Muscle of arm (tissue), 14 donors: ENCODE measurements at places on chromosomes 16 and 17. TPM values are rescaled to one million over a fixed set of nuclear protein-coding genes. Genes with fewer than 3 reads are reported as not detected.
A peak's percentile ranks its signal among the peaks of the same experiment; 100 is the strongest.

GRCh38 chr16:69924777-69925191 is 26.4 kb upstream of the CLEC18A start:
- peak; percentile 74 for DNase-seq

KCNJ12 gene
- 9.5 TPM for polyA plus RNA-seq

CARHSP1 gene
- 90.7 TPM for polyA plus RNA-seq

GRCh38 chr16:67243481-67243880 is 3.8 kb downstream of the FHOD1 start:
- DNase-seq: no peak

DNA sequence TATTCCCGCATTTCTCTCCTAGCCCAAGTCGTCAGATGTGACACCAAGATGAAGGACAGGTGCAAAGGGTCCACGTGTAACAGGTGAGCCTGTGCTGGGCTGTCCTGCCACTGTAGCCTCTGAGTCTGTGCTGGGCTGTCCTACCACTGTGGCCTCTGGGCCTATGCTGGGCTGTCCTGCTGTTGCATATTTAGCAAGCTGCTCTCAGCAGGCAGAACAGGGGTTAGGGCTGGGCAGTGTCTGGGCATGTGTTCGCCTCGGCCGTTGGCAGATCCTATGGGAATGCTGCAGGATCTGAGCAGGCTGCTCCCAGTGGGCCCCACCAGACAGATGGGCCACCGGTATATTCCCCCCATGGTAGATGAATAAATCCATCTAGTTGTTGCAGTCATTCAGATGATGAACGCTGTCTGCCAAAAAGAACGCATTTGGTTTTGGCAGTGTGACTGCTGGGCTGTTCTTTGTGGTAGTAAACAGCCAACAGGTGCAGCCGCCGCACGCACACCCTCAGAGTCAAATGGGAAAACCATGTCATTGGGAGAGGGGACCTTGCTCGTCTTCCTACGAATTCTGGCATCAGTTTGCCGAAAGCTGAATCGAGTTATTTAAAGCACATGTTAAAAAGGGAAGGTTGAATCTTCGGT is 49.2 kb downstream of the CRISPLD2 start:
- DNase-seq: no peak

DNA sequence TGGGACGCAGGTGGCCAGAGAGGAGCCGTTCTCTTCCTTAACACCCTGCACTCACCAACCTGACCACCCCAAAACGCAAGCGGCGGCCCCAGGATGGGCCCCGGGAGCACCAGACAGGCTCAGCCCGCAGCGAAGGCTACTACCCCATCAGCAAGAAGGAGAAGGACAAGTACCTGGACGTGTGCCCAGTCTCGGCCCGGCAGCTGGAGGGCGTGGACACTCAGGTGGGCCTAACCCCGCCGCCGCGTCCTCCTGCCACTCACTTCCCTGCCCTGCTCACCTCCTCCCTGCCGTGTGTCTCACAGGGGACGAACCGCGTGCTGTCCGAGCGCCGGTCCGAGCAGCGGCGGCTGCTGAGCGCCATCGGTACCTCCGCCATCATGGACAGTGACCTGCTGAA is 4.6 kb upstream of the HSD3B7 start:
- DNase-seq: no peak

- DNase-seq: no peak
Measured at GRCh38 chr17:73747221-73748002, 103.2 kb upstream of the SDK2 start.

DNA sequence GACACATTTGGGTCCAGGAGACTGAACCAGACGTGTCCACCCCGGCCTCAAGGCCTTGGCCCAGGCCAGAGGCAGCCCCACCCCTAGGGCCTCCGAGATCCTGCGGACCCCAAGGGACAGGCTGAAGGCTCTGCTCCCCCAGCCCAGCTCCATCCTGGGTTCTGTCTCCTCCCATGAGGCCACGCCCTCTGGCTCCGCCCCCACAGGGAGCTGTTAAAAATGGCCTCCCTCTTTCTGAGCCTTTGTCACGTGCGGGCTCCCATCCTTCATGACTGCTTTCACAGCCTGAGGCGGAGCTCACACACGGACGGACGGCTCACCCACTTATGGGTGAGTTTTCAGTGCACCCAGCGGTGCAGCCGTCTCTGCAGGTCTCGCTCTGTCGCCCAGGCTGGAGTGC is 6.5 kb upstream of the CACNA1H start:
- DNase-seq: no peak

DNA sequence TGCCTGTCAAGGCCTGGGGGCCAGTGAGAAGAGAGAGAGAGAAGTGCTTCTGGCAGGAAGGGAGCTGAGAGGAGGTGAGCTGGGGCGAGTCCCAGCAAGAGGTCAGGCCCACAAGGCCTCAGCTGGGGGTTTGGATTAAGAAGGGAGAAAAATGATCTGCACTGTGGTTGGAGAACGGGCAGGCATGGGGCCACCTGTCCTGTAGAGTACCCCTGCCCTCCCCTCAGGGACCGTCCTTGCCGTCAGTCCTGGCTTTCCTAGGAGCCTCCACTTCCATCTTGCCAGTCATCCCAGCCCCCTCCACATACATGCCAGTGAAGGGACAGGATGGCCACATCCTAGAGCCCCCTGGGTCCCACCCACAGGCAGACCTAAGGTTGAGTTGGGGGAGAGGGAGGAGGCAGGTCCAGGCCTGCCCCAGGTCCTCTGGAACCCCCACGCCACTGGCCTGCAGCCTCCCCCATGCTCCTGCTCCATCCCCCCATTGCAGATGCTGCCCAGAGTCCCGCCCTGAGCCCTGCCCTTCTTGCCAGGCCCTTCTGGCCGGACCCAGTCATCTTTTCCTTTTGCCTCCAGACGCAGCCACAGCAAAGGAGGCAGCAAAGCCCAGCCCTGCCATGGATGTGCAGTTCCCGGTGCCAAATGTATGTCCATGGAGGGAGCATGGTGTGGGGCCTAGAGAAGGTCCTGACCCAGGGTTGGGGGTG is 18.9 kb downstream of the KATNB1 start:
- no peak for DNase-seq

- no peak for DNase-seq
Measured at GRCh38 chr16:87028481-87029320, 288.5 kb downstream of the C16orf95 start.

DNA sequence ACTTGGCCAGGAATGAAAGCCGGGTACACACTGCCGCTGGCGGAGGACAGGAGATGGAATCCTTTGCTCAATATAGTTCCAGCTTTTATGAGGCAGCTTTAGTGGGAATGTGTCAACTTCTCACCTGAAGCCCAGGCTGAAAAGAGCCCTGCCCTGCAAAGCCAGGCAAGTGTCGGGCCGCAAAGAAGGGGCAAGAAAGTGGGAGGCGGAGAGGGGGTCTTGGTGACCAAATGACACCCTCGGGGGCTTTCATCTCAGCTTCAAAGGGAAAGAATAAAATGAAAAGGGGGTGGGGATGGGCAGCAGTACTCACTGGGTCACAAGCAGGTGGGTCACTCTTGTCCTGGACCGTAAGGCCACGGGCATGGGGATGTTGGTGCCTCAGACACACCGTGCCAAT is 62.9 kb downstream of the C16orf95 start:
- no peak for DNase-seq

GRCh38 chr16:19127205-19127604 is 13.4 kb downstream of the ITPRIPL2 start:
- DNase-seq: no peak

DNA sequence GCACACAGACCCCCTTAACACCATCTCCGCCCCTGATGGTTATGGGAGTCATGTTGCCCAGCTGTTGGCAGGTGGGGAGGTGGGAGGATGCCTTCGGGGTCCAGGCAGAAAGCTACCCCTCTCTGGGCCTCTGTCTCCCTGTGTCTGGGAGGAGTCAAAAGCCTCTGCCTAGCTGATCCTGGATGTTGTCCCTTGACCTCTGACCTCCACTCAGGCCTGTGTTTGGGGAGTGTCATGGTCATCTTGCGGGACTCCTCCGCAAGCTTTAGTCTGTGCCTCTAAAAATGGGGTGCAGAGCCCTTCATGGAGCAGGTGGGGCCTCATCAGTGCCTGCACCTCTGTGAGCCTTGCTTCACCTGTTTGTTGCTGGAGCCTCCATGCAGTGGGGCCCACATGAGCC is 3.8 kb downstream of the LLGL1 start:
- no peak for DNase-seq

DNA sequence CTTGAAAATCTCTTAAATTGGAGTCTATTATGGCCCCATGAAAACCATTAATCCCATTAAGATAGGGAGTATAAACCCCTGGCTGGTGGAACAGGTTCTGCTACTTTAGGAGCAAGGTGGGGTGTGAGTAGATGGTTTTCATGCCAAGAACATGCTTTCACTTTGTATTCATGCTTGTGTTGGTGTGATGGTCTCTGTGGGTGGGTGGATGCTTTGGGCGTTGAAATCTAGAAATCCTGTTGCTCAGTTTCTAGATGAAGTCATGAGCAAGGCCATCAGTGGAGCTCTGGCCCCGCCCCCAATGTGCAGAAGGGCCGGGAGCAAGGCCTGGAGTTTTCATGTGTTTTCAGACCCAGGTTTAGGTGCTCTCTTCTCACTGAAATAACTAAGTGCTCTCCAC is 20.1 kb downstream of the PLD6 start:
- DNase-seq: no peak

TNFRSF13B gene
- not detected for polyA plus RNA-seq

ADAMTS18 gene
- 0.63 TPM for polyA plus RNA-seq

MYH2 gene
- polyA plus RNA-seq: 10.2 TPM

DNA sequence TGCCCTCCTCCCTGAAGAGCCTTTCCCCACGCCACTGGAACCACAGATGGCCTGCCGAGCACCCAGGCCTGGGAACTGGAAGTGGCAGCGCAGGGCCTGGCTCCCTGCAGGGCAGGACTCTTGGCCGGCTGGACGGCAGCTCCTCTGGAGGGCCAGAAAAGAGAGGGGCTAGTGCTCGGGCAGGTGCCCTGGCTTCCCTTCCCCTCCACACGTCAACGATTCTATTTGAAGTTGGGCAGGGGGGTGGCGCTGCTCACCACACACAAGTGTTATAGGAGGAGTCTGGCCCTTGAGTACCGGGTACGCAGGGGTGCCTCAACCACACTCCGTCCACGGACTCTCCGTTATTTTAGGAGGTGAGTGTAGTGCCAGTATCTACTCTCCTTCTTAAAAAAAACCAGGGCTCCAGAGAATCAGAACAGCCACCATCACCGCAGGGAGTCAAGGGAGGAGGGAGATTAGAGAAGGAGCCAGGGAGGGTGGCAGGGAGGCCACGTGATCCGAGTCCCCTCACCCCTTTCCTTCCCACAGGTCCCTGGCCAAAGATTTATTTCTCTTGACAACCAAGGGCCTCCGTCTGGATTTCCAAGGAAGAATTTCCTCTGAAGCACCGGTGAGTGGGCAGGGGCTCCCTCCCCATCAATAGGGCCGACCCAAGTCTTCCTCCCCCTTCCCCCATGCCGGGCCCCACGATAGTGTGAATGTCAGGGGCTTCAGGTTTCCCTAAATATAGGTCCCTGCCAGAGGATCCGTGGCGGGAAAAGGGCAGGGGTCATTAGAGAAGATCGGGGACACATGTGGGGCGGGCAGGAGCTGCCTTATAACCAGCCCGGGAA is 1.4 kb upstream of the ALDOA start:
- peak; percentile 59 for DNase-seq

GRCh38 chr16:1164382-1164781 is 11.5 kb downstream of the CACNA1H start:
- DNase-seq: no peak

GRCh38 chr17:45704251-45704650 is 79.9 kb upstream of the CRHR1 start:
- DNase-seq: no peak

- DNase-seq: no peak
Measured at GRCh38 chr16:50311134-50311528, 44.8 kb downstream of the ADCY7 start.

HOXB8 gene
- 0.07 TPM for polyA plus RNA-seq

DNA sequence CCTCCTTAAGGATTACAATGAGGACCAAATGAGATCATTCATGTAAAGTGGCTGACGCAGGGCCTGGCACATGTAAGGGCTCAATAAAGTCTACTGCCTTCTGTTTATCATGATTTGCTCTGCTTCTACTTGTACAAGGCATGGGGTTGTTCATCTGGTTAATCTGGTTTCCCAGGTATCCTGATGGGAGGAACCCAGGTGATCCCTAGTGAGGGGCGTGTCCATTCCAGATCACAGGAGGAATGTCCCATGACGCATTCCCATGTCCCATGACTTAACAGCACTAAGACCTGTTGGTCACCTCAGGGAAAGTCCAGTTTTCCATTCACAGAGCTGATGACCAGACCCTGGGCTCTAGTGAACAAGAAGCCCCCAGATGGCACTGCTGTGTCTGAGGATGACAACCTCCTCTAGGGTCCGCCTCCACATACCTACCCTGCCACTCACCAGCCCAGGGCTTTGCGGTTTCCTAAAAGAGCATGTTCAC is 11.5 kb upstream of the TPPP3 start:
- no peak for DNase-seq

DNA sequence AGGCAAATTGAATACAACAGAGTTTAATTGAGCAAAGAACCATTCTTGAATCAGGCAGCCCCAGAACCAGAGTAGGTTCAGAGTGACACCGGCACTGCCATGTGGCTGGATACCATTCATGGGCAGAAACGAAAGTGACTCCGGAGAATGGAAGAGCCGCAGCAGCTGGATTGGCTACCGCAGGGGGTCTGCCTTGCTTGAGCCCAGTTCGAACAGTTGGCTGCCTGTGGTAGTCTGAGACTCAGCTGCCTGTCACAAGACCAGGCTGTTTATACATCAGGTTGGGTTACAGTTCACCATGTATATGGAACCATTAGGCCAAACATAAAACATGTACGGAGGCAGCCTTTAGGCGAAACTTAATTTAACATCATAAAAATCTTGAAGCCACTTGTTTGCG is 205.2 kb upstream of the CHMP6 start:
- DNase-seq: no peak

DNA sequence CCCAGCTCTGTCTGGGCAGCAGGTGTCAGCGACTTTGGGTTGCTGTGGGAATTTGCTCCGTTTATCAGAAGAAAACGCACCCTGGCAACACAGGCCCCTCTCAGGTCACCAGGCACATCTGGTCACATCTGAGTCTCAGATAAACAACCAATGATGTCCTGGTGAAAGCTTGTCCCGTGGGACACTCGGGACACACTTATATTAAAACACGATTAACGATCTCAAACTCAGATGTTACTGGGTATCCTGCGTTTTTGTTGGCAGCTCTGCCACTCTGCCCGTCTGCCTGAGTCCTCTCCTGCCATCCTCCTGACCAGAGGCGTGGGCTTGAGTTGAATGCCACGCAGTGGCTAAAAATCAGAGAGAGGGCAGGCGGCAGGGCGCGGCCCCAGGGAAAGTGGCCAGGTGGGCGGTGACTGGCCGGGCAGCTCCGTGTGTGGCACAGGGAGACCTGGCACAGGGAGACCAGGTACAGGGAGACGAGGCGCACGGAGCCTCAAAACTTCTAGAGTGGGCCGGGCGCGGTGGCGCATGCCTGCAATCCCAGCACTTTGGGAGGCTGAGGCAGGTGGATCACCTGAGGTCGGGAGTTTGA is 2.1 kb downstream of the SECTM1 start:
- no peak for DNase-seq

TCAP gene
- polyA plus RNA-seq: 192 TPM
